Stimulated activated CD4-positive, alpha-beta T cell treated with anti-CD3 and anti-CD28 coated beads, Interleukin-1b, Interleukin-23, amount 100 ng/mL, for 48 hours (primary cell): ENCODE measurements at places on chromosomes 5 and 9.
A peak's percentile ranks its signal among the peaks of the same experiment; 100 is the strongest.

GRCh38 chr5:30747412-30747811 is 446.1 kb upstream of the CDH6 start:
- DNase-seq: no peak

GRCh38 chr9:124242331-124243194 is 15.2 kb upstream of the NEK6 start:
- no peak for DNase-seq

- DNase-seq: no peak
Measured at GRCh38 chr5:132668706-132669454, 4.9 kb upstream of the IL4 start.

- DNase-seq: no peak
Measured at GRCh38 chr5:7415123-7415522, 19.2 kb downstream of the ADCY2 start.

GRCh38 chr5:168683247-168683926 is 104.2 kb upstream of the PANK3 start:
- peak; percentile 53 for DNase-seq

DNA sequence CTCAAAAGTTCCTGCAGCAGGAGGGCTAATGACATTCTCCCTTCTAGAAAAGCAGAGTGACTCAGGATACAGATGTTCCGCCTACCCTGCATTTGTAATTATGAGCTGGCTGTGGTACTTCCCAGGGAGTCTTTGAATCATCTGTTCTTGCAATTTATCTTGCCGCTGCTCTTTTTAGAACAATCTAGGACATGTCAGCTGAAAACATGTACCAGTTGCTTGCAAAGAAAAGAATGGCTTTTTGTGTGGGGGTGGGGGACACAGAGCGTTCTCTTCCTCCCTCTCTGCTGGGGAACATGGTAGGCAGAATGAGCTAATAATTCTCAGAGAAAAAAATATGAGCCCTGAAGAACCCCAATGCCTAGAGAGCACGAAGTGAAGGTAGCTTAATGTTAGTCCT is 51.7 kb upstream of the TUT7 start:
- DNase-seq: peak; percentile 44

DNA sequence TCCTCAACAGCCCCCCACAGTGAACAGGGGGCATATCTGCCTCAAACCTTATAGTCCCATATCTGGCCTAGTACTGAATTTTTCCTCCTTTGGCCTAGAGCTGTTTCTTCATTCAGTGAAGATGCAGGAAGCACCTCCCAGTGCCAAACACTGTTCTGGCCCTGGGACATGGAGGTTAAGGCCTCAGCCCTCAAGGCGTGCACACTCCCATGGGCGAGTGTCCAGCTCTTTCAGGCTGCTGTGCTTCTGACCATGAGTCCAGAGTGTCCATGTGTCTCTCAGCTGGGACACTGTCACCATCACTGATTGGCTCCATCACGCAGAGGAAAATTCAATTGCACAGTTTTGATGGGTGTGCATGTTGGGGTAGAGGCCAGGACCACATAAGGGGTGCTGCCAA is 151.5 kb downstream of the PAX5 start:
- no peak for DNase-seq

DNA sequence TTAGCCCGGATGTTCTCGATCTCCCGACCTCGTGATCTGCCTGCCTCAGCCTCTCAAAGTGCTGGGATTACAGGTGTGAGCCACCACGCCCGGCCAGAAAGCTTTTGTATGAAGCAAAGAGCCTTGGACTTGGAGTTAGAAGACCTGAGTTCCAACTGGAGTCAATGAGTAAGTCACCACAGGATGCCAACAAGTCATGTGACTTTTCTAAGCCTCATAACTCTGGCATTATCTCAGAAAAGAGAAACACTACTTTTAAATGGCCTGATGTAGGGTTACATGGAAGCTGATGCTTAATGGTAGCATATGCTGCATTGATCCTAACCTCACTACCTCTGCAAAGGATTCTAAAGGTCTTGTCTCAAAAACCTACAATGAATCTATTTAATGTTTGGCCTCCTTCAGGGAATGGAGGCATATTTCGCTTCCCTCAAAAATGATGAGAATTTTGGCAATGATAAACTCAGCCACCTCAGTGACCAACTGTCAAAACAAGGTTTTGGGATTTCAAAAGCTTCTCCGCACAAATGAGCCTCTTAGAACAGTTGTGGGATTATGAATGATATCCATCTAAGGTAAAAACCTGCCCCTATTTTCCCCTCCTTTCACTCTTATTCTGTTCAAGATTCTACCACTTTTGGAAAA is 236.8 kb downstream of the ACTL7B start:
- no peak for DNase-seq

- peak; percentile 2 for DNase-seq
Measured at GRCh38 chr5:168047043-168047668, 244.3 kb upstream of the WWC1 start.

DNA sequence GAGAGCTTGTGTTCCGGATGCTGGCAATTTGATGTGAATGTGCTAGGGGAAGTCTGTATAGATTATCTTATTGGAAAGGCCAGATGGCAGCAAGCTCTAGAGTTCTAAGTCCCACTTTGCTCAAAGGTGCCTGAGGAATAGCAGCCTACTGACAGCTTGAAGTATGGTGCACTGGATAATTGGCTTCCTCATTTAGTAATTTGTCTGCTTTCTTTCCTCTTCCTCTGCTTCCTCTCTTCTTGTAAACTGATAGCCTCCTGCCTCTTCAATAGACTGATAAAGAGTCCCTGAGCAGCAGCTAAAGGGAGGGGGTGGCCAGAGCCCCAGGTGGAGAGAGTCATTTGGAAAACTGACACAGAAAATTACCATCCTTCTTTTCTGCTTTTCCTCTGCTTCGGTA is 177.3 kb downstream of the FGF1 start:
- no peak for DNase-seq

DNA sequence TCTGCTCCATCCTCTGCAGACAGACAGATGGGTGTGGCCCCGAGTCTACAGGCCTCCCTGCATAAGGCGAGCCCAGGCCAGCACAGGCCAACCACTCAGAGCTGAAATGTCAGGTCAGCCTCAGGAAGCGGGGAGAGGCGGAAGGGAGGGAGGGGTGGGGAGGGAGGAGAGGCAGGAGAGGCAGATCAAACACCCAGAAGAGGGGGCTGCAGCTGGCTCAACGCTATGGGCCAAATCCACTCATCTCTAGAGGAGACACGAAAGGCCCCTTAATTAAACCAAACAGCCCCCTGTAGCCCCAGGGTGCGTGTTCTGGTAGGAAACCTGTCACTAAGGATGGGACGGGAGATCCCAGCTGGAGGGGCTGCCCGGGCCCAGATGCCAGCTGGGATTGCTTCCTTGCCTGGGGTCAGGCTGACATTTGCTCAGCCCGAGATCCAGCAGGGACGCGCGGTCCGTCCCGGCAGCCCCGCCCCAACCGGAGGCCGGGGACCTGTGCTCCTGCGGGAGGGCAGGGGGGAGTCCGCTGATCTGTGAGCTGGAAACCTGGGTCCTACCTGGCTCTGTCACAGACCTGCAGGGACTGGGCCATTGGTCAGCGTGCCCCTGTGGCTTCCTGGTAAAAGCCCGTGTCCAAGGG is 97.2 kb upstream of the SARDH start:
- no peak for DNase-seq
